Cardiac atrium fibroblast (primary cell): ENCODE measurements at places on chromosomes 2 and 18. TPM values are rescaled to one million over a fixed set of nuclear protein-coding genes. Genes with fewer than 3 reads are reported as not detected.

The LBX2 gene
- total RNA-seq: 1.6 and 2.1 TPM in 2 replicates

The RND3 gene
- 53.6 and 74.5 TPM in 2 replicates for total RNA-seq

The LAMA3 gene
- 0.54 and 1.8 TPM in 2 replicates for total RNA-seq

The AAMP gene
- total RNA-seq: 86.7 and 116 TPM in 2 replicates

The CPS1 gene
- total RNA-seq: 10.5 and 12.6 TPM in 2 replicates

The COL5A2 gene
- total RNA-seq: 771 and 891 TPM in 2 replicates

The SAG gene
- total RNA-seq: not detected in 2 replicates

The TTR gene
- not detected in 2 replicates for total RNA-seq

The LYG2 gene
- total RNA-seq: not detected in 2 replicates

The FAM237A gene
- total RNA-seq: not detected in 2 replicates

The FER1L5 gene
- total RNA-seq: under 0.01 TPM in 2 replicates

The CCDC85A gene
- under 0.01 and 0.36 TPM in 2 replicates for total RNA-seq

The LIMS2 gene
- total RNA-seq: 3.2 and 10.8 TPM in 2 replicates

The EIF2AK3 gene
- 21.7 and 23.2 TPM in 2 replicates for total RNA-seq

The HOXD12 gene
- not detected in 2 replicates for total RNA-seq

The IL1RN gene
- total RNA-seq: not detected in 2 replicates

The AQP12A gene
- total RNA-seq: not detected in 2 replicates

The CD8B2 gene
- not detected in 2 replicates for total RNA-seq

The MARCO gene
- not detected in 2 replicates for total RNA-seq

The VAMP8 gene
- 0.16 and 2.2 TPM in 2 replicates for total RNA-seq

The CNGA3 gene
- not detected in 2 replicates for total RNA-seq

The ALPP gene
- total RNA-seq: not detected in 2 replicates

The DES gene
- total RNA-seq: 0.32 TPM in 1 of 2 replicates, not detected in the other

The ANKRD29 gene
- total RNA-seq: 0.65 and 0.90 TPM in 2 replicates

The CNTNAP5 gene
- not detected in 2 replicates for total RNA-seq

The CPO gene
- not detected in 2 replicates for total RNA-seq
